ENCODE measurements at places on chromosomes 1 and 21.

- DNase-seq, result no peak
Measured at GRCh38 chr1:234658138-234658537, 48.2 kb upstream of the IRF2BP2 start.

GRCh38 chr1:62508187-62508758 lies 71.4 kb downstream of the USP1 start:
- no peak for DNase-seq

DNA sequence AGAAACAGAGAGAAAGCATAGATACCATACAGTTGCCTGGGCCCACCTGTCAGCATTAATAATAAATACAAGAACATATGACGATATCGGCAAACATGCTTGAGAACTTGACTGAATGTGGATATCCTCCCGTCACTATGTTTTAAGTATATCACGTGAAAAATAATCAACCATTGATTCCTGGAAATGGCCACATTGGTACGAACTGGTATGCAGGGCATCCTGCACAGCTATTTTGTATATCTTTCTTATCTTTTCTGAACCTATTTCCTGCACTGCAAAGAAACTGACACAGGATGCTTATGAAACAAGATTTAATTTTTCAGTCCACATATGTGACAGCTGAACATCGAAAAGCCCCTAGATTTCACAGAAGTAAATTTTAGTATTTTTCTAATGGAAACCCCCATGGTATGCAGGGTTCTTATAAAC lies 22.8 kb upstream of the RGS1 start:
- no peak for DNase-seq

DNA sequence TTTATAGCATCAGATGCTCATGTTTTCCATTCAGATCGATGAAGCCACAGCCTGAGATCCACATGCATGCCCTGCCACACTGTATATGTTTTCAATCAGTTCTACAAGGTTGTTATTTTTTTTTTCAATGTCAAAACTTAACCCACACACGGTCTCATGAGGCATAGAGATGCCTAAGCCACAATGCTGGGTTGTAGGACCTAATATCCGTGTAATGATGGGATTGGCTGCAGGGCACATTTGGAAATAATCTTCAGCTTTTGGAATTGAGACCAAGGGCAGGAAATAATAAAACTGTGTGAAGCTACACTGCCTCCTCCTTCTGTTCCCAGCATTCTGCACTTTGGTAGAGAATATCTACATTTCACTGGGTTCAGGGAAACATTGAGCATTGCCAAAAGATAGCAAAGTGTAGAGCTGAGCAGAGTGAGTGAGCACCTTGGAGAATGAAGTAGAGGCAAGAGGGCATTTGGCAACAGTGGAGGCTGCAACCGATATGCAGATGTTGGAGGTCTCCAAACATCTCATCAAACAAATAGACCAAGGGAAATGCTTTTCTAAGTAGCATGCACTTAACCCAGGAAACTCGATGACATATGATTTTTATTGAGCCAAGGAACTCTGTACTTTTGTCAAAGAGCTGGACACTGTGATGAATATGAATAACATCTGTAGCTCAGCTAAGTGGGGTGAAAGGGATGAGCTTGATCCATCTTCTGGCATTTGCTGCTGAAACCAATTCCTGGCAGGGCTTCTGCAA lies 176.7 kb downstream of the LYPLAL1 start:
- no peak for DNase-seq

GRCh38 chr21:43354026-43354420 lies 72.9 kb downstream of the SIK1 start:
- DNase-seq, result no peak

- no peak for DNase-seq
Measured at GRCh38 chr1:18746981-18747380, 112.5 kb downstream of the TAS1R2 start.

DNA sequence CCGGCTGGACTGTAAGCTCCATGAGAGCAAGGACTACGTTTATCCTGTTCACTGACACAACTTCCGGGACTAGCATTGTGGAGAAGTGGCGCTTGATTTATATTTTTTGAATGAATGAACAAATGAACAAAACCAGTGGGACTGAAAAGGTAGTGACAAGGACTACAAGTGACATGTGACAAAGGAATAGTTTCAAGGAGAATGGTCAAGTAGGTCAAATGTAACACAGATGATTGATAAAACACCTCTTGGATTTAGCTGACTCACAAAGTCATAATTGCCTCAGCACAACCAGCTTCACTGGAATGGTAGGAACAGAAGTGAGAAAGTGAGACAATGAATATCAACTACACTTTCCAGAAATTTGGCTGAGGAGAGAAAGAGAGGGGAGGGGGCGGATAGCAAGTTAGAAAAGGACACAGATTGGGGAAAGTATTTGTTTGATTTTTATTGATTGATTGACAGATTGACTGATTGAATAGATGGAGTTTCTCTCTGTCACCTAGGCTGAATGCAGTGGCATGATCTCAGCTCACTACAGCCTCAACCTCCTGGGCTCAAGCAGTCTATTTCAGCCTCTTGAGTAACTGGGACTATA lies 14.2 kb downstream of the MTF1 start:
- no peak for DNase-seq

GRCh38 chr21:46092811-46093667 lies 4.9 kb upstream of the COL6A2 start:
- DNase-seq, result no peak

DNA sequence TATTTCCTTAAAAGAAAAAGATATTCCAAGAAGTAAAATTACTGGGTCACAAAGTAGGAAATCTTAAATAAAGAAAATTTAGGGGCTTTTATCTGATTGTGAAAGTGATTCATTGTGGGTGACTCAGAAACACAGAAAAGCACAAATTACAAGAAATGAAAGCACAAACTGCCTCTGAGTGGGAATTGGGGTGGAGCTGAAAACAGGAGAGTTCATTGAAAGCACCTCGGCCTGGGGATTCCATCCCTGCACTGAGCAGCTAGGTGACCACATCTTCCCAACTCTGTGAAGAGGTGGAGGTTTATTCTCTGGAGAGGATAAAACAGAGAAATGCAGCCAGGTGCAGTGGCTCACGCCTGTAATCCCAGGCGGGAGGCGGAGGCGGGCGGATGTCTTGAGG lies 7.4 kb downstream of the GJA4 start:
- DNase-seq, result no peak

- no peak for DNase-seq
Measured at GRCh38 chr1:114024049-114024448, 44.8 kb downstream of the OLFML3 start.

All from right renal cortex interstitium (tissue), 3 donors.